ENCODE measurements at places on chromosomes 1 and 21.

DNA sequence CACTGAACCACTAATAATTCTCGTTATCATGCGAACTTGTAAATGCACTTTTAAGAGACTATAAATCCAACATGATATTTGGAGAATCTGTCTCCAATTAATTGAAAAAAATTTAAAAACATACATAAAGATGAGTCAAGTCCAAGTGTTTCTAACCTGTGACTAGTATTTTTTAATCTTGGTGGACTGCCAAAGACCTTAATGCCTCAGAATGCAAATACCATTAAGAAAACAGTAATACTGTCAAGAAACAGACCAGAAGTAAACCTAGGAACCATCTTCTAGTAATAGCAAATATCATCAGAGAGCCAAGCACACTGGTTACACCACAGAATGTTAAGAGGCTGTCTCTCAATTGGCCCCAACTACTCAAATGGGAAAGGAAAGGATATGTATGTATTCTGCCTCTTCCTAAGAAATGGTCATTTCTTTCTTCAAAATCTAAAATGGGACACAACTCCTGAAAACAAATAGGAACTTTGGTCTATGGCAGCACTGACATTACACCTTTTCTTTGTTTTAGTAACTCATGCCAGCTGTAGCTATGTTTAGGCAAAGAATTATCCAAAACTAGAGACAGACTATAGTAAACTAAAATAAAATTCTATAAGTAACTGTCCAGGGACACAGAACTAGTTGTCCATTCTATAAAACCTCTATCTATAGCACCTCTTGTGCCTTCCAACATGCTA is 15.8 kb downstream of the SCYL3 start:
- no peak for DNase-seq

DNA sequence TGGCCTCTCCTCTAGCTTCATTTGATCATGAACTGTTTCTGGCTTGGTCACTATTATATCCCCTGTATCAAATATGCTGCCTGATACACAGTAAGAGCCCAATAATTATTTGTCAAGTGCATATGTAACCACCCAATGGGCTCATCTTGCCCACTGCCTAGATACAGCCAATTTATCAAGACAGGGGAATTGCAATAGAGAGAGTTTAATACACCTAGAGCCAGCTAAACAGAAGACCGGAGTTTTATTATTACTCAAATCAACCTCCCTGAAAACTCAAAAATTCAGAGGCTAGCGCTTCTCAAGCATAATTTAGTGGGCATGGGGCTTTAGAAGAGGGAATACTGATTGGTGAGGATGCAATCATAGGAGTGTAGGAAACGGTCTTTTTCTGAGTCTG is 18.3 kb upstream of the UAP1 start:
- DNase-seq: no peak

GRCh38 chr21:38380481-38381137 is 117.7 kb downstream of the ERG start:
- no peak for DNase-seq

- peak; percentile 41 for DNase-seq
Measured at GRCh38 chr1:91650764-91651163, 150.1 kb downstream of the CDC7 start.

DNA sequence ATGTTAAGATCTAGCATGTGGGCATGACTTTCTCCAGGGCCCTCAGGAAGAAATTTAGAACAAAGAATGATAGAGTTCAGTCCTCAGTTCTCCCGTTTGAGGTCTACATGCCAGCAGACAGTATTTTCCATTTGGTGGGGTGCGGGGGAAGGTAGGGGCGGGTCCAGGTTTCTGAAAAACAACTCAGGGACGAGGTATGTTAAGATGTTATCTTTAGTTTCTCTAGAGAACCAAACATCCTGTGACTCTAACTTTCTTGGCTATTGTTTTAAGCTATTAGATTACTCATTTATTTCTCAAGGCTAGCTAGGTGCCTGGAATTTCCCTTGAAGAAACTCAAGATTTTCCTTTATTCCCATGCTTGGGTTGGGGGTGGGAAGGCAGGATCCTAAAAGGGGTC is 42.3 kb upstream of the SYT14 start:
- DNase-seq: no peak

DNA sequence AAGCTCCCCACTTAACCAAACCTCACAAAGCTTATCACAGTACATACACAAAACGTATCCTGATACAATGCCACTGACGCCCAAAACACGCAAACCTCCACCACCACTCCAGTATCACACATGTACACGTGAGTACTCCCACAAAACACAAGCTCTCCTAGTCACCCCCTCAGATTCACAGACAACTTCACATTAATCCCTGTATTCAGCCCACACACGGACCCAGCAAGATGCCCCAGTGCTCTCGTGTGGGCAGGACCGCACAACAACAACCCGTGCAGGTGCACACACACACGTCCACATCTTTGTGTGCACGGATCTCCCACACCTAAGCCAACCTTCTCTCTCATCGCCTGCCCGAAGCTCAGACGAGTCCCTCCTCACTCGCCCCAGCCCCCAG is 17.6 kb downstream of the PADI1 start:
- DNase-seq: no peak

GRCh38 chr1:198500096-198500495 is 40.4 kb downstream of the ATP6V1G3 start:
- no peak for DNase-seq

GRCh38 chr1:226672339-226672762 is 66.7 kb downstream of the ITPKB start:
- no peak for DNase-seq

Measured in body of pancreas (tissue), 4 donors.